ENCODE measurements at places on chromosomes 12 and 14. TPM values are rescaled to one million over a fixed set of nuclear protein-coding genes. Genes with fewer than 3 reads are reported as not detected.

Gene LRIG3
- not detected for total RNA-seq

Gene TESPA1
- total RNA-seq: 269 TPM

Gene RNFT2
- total RNA-seq: 4.0 TPM

Gene FOXG1
- total RNA-seq: not detected

Gene EPYC
- not detected for total RNA-seq

Gene RHOJ
- total RNA-seq: not detected

- no peaks in the 10 kb centered on the region for H3K4me1 ChIP-seq
- no peak for DNase-seq
- H3K4me3 ChIP-seq: no peak overlapping the region
- H3K27ac ChIP-seq: no peak overlapping the region
- H3K36me3 ChIP-seq: no peaks in the 10 kb centered on the region
These were observed 1.3 kb upstream of the RPGRIP1 start for GRCh38 chr14:21278632-21279031.

DNA sequence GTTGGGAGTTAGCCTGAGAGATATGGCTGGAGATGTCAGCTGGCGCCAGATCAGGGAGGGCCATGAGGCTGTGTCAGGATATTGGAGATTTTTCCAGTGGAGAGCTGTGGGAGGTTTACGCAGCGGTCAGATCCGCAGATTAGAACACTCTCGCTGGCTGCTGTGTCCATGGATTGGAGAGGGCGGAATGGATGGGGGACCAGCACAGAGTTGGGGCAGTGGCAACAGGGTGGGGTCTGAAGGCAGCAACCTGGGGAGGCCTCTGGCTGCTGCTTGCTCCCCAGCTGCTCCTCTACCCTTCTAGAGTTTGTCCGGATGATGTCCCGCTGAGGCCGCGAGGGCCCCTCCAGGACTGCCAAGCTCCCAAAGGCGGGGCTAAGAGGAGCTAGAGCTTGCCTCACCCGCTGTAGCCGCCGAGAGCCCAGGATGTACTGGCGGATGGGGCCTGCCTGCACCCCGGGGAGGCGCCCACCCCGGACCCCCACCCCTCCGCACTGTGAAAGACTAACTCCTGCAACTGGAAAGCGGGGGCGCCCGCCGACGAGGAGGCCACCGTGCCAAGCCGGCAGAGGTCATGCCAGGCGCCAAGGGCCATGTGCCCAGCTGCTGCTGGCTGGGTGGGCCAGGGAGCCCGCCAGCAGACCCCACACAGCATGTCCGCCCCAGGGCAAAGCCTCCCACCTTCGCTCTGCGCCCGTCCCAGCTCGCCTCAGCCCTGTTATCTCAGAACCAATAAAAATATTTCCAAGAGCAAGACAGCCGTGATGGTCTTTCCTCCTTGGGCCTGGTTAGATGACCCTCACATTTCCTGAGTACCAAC is 20.2 kb upstream of the MLEC start:
- no peaks in the 10 kb centered on the region for H3K4me1 ChIP-seq
- no peak for DNase-seq
- H3K4me3 ChIP-seq: no peak overlapping the region
- no peaks in the 10 kb centered on the region for H3K27me3 ChIP-seq

- H3K27ac ChIP-seq: no peak overlapping the region
- H3K4me3 ChIP-seq: no peak overlapping the region
- no peaks in the 10 kb centered on the region for H3K27me3 ChIP-seq
- H3K36me3 ChIP-seq: no peaks in the 10 kb centered on the region
- no peak for DNase-seq
These were observed 43.1 kb upstream of the A2ML1 start for GRCh38 chr12:8779281-8779680.

DNA sequence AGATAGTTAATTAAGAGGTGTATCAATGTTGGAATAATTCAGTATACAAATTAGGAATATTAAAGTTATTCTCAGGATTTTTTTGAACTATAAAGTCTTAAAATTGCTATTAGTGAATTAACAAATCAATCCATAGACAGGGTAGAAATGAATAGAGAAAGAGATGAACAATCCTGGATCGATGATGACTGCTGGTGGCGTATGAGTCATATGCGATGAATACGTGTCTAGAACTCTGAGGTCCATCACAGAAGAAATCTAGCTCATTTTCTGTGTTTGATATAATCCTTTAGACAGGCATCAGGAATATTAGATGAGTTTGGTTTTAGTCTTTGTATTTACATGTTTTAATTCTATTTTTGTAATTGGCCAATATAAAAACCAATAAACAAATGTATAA is 85.4 kb upstream of the RTL1 start:
- no peak overlapping the region for H3K27ac ChIP-seq
- DNase-seq: no peak
- no peaks in the 10 kb centered on the region for H3K36me3 ChIP-seq
- H3K4me3 ChIP-seq: no peak overlapping the region

DNA sequence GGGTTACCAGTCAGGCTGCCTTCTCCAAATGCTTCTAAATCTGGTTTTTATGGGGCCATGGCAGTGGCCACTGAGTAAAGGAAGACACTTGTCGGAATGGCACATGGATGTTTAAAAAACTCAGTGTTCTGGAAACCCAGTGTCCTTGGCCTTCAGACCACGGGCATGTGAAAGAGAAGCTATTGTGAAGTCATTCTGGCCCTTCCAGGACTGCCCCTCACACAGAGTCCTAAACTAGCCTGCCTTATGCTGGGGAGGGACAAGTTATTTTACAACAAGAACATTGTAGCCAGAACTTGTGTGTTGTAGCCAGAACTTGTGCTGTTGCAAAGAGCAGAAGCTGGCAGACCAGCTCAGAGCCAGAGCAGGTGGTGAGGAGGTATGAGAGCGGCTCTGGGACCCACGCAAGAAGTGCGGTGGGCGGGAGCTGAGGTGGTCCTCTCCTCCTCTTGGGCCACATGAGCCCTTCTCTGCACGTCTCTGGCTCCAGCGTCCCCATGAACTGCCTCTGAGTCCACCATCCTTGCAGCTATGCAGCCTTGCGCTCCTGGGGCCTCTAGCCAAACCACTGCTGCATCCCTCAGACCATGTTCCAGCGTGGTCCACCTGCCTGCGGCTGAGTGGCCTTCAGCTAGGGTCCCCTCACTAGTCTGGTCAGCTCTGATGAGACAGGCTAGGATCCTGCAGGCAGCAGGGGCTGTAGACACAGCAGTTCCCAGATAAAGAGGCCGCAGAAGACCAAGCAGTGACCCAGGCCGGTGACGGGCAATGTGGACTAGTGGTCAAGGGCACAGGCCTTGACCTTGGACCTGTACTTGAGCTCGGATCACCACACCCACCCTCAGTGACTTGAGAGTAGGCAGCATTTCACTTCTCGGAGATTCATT is 32.5 kb downstream of the MMAB start:
- H3K27me3 ChIP-seq: no peaks in the 10 kb centered on the region
- no peak overlapping the region for H3K4me3 ChIP-seq
- H3K27ac ChIP-seq: no peak overlapping the region
- H3K36me3 ChIP-seq: no peaks in the 10 kb centered on the region
- DNase-seq: no peak

- no peak for DNase-seq
- H3K27me3 ChIP-seq: no peaks in the 10 kb centered on the region
These were observed 217.7 kb downstream of the PTPRO start for GRCh38 chr12:15540005-15540404.

- H3K4me3 ChIP-seq: no peak overlapping the region
- H3K36me3 ChIP-seq: no peaks in the 10 kb centered on the region
- no peak overlapping the region for H3K27ac ChIP-seq
These were observed 7.5 kb downstream of the HEBP1 start for GRCh38 chr12:12992418-12993130.

GRCh38 chr12:94586589-94587259 is 63.6 kb downstream of the TMCC3 start:
- no peak overlapping the region for H3K4me3 ChIP-seq
- no peak for DNase-seq
- H3K27me3 ChIP-seq: no peaks in the 10 kb centered on the region
- no peaks in the 10 kb centered on the region for H3K36me3 ChIP-seq
- no peaks in the 10 kb centered on the region for H3K4me1 ChIP-seq
- H3K27ac ChIP-seq: no peak overlapping the region

- DNase-seq: peak; percentile 28
- H3K27me3 ChIP-seq: no peaks in the 10 kb centered on the region
- no peak overlapping the region for H3K27ac ChIP-seq
- H3K4me3 ChIP-seq: no peak overlapping the region
- H3K4me1 ChIP-seq: peaks cover 26% of the 10 kb centered on the region
These were observed 384.2 kb downstream of the ZFP36L1 start for GRCh38 chr14:68408680-68409079.

DNA sequence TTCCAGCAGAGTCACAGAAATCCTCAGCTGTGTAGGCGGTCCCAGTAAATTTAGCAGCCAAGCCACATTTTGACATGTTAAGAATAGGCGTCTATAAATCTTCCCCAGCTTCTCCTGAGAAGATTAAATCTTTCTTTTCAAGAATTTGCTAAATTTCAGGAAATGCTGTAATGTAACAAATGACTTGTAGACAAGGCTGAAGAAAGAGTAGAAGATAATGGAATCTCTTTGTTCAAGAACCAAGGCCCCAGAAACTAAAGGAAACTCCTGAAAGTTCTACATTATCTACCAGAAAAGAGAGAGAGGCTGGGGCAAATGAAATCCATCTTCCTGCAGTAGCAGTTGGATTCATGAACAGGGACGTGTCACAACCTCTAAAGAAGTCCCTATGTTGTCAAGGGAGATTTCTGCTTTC is 760.3 kb downstream of the NOVA1 start:
- no peak overlapping the region for H3K27ac ChIP-seq
- DNase-seq: no peak
- no peaks in the 10 kb centered on the region for H3K27me3 ChIP-seq
- H3K36me3 ChIP-seq: no peaks in the 10 kb centered on the region
- H3K4me1 ChIP-seq: no peaks in the 10 kb centered on the region

GRCh38 chr12:62709311-62709710 is 225.6 kb downstream of the PPM1H start:
- H3K27ac ChIP-seq: no peak overlapping the region
- H3K36me3 ChIP-seq: no peaks in the 10 kb centered on the region
- no peak overlapping the region for H3K4me3 ChIP-seq
- H3K27me3 ChIP-seq: no peaks in the 10 kb centered on the region

- H3K27ac ChIP-seq: no peak overlapping the region
- DNase-seq: no peak
- H3K4me3 ChIP-seq: no peak overlapping the region
- peaks cover 11% of the 10 kb centered on the region for H3K36me3 ChIP-seq
These were observed 41.1 kb downstream of the PROX2 start for GRCh38 chr14:74834692-74835392.

DNA sequence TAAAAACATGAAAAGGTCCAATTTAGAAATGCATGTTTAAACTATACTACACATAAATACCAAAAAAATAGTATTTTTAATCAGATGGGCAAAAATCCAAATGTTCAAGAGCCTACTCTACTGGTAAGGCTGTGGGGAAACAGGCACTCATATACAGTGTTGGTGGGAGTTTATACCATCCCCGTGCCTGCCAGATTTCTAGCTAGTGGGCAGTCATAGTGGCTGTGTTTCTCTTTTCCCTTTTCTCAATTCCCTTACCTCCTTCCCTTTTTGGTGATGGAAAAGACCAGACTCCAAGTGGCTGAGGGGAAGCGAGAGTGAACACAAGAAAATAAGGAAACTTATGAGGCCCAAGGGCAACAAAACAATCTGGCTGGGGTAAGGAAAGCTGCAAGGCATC is 14.7 kb downstream of the ZNF641 start:
- H3K4me1 ChIP-seq: peaks cover 9% of the 10 kb centered on the region
- no peak overlapping the region for H3K27ac ChIP-seq
- DNase-seq: no peak

DNA sequence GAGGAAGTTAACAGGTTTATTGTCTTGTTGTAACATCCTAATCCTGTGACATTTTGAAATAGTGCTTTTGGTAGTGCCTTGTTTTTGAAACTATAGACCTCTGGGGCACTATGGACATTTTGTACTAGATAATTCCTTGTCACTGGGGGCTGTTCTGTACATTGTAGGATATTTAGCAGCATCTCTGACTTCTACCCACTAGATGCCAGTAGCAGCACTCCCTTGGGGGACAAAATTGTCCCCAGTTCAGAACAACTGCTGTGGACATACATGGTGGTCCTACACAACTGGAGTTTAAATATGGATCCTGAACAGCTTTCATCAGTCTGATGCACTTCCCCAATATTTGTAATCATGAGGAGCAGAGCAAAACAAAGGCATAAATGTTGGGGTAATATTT is 264.7 kb downstream of the RAD51B start:
- DNase-seq: no peak
- no peak overlapping the region for H3K4me3 ChIP-seq
- H3K4me1 ChIP-seq: no peaks in the 10 kb centered on the region
- H3K27ac ChIP-seq: no peak overlapping the region
- H3K36me3 ChIP-seq: no peaks in the 10 kb centered on the region
- H3K27me3 ChIP-seq: no peaks in the 10 kb centered on the region

DNA sequence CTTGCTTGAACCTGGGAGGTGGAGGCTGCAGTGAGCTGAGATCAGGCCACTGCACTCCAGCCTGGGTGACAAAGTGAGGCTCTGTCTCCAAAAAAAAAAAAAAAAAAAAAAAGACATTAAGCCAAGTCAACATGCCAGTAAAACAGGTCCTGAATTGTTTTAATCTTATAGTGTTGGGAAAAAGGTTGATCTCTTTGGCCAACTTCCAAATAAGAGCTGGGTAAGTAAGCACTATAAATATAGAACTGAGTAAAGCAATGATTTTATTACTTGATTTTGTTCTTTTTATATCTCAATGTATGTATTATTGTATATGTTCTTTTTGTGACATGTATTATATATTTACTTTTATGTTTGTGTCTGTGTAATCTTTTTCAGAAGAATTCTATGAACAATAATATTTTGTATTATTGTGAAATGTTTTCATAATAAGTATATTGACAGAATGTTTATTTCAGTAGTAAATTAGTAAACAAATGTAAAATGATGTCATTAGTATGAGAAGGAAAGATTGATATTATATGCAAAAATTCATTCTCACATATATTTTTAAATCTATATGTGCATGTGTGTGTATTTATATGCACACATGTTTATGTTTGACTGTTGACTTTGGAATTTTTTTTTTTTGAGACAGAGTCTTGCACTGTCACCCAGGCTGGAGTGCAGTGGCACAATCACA is 9.6 kb upstream of the AKAP6 start:
- no peak overlapping the region for H3K27ac ChIP-seq
- H3K4me3 ChIP-seq: no peak overlapping the region
- H3K4me1 ChIP-seq: no peaks in the 10 kb centered on the region
- H3K36me3 ChIP-seq: no peaks in the 10 kb centered on the region
- no peaks in the 10 kb centered on the region for H3K27me3 ChIP-seq

- no peaks in the 10 kb centered on the region for H3K27me3 ChIP-seq
- peak; percentile 84 for DNase-seq
- H3K27ac ChIP-seq: peak within 1 kb of the TSS; percentile 75
- H3K36me3 ChIP-seq: no peaks in the 10 kb centered on the region
- H3K4me3 ChIP-seq: peak within 1 kb of the TSS; percentile 90
- peaks cover 47% of the 10 kb centered on the region for H3K4me1 ChIP-seq
These were observed at the start of gene SLC16A7 for GRCh38 chr12:59595883-59596540. Gene SLC16A7, plus strand, starts transcription at chr12:59596029. Its CDS starts 108,773 bp downstream, at chr12:59704802.

- no peaks in the 10 kb centered on the region for H3K4me1 ChIP-seq
- no peak overlapping the region for H3K27ac ChIP-seq
- no peak overlapping the region for H3K4me3 ChIP-seq
These were observed 2.3 kb upstream of the ACSS3 start for GRCh38 chr12:81075539-81075938.

- H3K36me3 ChIP-seq: no peaks in the 10 kb centered on the region
- no peak overlapping the region for H3K27ac ChIP-seq
- no peaks in the 10 kb centered on the region for H3K27me3 ChIP-seq
- no peak for DNase-seq
These were observed 65.9 kb upstream of the C14orf180 start for GRCh38 chr14:104513641-104514046.
